ENCODE measurements at places on chromosomes 1 and 21.
A peak's percentile ranks its signal among the peaks of the same experiment; 100 is the strongest.

DNA sequence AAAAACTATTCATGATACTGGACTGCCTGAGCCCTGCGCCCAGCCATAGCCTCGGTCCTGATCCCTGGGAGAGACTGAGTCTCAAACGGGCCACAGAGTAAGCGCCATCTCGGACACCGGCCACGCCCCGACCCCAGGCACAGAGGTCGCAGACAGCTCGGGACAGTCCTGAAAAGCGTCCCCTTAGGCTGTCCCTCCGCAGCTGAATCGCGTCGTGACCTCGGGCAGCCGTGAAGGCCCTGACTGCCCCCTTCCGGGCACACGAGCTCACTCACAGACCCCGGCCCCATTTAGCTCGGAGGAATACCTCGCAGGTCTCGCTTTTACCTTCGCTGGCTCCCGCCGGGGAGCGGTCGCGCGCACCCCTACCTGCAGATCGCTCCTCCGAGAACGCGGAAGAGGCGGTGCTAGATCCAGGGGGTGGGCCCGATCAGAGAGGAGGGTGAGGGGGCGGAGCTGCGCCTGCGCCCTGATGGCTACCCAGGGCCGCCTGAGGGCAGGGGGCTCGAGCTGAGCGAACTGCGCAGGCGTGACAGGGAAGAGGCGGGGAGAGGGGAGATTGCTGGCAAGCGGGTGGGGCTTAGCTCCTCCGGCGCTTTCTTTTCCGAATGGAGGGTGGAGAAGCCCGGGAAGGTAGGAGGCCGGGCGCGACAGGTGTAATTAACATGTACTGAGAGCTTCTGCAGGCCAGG lies at the start of gene MKNK1:
Gene MKNK1, minus strand, starts transcription at position 411 of the 692 bp plus-strand sequence. CDS start 20,941 bp downstream, outside the sequence.
- peak; percentile 98 for DNase-seq

DNA sequence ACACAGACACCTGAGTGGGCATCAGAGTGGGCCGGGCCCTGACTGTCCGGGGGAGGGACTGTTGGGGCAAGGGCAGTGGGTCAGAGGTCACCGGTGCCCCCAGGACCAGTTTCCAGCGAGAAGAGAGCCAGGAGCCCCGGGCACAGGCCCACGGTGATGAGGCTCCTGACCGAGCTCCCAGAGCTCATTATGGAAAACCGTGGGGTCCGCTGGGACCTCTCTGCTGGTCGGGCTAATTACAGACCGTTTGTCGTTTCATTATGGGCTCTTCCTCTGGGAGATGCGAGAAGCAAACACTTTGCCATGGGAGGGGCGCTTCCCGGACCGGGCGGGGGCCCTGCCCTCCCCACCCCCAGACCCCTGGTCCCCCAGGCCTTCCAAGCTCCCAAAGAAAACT lies 12.0 kb upstream of the TTLL10 start:
- no peak for DNase-seq

DNA sequence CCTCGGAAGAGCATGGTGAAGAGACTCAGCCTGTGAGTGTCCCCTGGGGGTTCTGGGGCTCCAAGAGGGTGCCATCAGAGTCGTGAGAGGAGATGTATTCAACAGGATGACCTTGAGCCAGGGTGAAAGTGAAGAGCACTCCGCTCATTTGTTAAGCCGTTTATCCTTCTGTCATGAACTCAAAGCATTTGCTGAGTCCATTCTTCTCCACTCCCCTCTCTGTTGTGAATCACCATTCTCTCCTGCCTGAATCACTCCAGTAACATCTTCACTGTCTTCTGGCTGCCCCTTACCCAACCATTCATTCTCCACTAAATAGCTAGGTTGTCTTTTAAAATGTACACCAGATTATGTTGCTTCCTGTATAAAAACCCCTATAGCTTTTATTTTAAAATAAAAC lies 102.2 kb downstream of the RGL1 start:
- DNase-seq = no peak

DNA sequence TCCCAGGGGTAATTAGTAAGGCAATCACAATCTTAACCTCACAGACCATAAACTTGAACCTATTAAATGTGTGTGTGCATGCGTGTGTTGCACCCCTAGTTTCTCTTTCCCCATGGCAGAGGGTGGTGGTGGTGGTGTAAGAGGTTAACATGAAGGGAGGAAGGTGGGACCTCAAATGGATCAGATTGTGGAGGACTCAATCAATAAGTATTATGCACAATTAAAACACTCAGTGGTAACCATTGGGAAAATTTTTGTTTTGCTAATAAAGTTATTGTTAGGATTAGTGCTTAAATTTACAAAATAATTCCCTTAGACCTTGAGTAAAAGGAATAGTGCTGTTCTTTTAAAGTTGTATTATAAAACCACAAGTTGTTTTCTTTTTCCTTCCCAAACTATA lies 283.0 kb downstream of the OLFM3 start:
- DNase-seq = no peak

DNA sequence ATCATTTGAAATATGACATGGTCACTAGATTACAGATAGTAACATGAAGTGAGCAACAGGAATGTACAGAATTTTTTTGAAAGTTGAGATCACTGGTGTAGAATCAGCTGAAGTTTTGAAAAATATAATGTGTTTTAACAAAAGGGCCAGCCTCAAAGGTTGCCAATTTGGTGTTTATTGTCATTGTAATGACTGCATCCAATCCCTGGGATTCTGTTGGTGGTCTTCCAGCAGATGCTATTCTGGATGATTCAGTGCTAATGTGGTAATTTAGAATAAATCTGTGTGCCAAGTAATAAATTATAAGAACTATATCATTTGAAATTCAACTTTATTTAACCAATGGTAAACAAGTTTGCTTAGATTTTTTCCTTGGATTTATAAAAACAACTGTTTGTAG lies 436.4 kb upstream of the PKN2 start:
- no peak for DNase-seq
